ENCODE measurements at places on chromosomes 1 and 21.

- DNase-seq = no peak
Measured at GRCh38 chr1:246437961-246438360, 69.1 kb downstream of the SMYD3 start.

DNA sequence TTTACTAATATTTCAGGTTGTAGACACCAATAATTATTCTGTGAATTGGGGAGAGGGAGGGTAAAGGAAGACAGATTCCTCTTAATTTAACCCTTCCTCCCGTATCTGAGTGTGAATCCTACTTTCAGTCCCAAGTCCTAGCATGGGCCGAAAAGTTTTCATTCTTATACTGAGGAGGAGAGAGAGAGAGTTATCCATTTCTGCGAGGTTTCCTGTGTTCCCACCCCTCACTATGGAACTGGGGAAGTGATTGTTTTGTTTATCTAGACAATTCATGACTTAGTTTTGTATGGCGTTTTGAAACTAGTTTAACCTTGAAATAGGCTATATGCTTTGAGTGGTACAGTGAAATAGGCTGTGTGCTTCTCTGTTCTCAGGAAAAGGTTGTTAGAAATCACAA, 134.0 kb upstream of the DPYD start:
- DNase-seq = no peak

DNA sequence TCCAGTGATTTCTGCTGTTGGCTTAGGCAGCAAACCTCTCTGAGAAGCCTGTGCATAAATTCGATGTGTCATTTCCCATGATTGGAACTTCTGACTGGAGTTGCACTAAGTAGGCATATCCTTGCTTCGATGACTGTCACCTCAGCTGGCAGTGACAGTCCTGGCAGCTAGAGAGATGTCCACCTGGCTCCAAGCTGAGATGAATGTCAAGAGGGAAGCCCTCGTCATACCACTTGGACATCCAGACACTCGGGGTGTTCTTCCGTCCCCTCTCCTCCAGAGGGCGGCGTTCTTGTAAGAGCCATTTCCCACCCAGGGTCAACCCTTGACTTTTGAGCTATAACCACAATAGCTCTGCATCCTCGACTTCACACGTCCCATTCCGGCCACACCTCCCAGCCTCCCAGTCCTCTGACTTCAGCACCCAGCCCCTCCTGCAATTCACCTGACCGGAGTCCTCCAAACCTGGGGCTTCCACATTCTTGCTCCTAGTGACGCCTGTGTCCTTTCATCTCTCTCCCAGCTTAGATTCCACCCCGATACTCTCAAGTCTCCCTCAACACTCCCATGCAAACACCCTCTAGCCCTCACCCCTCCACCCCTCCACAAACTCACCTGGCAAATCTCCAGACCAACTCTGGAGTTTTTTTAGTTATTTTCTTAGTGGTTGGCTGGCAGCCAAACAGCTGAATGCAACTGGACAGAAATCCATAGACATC, 17.3 kb downstream of the CA6 start:
- no peak for DNase-seq

DNA sequence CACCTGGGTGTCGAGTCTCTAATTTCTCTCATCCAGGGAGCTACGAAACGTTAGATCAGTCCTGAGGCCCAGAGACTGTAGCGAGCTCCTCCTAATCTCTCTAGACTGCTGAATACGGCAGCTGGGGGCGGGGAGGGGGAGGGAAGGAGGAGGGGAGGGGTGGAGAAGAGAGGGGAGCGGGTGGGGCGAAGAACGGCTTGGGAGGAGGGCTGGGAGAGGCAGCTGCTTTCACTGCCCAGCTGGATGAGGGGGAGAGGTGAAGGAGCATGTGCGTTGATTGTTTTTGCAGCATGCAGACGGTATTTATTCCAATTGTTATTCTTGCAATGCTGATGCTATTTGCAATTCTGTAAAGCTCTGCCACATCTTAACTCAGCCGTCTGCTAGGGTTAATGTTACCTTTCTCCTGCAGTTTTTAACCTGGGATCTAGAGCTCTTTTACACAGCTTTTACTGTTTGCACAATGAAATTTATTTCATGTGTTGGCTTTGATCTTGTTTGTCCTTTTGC, 790 bp downstream of the DNAJC6 start:
- no peak for DNase-seq

DNA sequence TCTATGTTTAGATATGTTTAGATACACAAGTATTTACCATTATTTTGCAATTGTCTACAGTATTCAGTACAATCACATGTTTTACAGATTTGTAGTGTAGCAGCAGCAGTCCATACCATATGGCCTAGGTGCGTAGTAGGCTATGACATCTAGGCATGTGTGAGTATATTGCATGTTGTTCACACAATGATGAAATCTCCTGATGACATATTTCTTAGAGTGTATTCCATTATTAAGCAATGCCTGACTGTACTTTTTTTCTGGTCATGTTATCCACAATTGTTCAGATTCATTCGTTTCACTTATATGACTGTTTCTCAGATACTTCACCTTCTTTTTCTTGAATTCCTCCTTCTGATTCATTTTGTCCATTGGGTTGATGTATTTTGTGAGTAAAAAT, 9.9 kb upstream of the BACE2 start:
- no peak for DNase-seq

DNA sequence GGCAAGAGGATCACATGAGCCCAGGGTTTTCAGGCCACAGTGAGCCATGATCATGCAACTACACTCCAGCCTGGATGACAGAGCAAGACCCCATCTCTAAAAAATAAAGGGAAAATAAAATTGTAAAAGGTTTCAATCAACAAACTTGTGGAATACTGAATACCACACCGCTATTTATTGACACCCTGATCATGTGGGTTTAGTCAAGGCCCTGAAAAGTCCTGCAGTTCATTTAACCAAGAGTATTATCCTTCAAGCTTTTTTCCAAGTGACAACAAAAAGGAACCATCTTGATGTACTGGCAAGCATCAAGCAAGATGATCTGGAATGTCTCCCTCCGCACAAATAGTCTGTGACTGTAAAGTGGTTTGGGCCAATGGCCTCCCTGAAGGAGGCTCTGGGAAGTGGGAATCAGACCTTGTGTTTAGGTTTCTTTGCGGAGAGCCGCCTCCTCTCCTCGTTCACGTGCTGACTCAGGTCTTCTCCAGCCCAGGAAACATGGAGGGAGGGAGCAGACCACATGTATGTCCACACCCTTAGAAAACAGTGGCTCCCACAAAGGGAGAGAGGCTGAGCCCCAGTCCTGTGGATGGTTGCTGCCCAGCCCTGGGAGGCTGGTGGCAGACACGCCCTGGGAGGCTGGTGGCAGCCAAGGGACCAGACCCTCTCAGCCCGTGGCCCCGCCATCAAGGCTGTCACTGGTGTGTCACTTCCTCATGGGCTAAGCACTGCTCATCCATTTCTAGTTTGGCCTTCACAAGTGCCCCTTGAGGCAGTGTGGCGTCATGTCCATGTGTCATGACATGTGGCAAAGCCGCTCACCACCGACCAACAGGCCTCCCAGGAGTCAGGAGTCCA, 56.7 kb downstream of the RIPK4 start:
- no peak for DNase-seq

Data from stimulated activated naive CD4-positive, alpha-beta T cell (primary cell).